ENCODE measurements at places on chromosomes 6 and 20.

GRCh38 chr6:115767931-115768330 is 292.8 kb downstream of the FRK start:
- no peak for DNase-seq

- DNase-seq: no peak
These were observed 137.8 kb downstream of the CENPW start for GRCh38 chr6:126477678-126478077.

- DNase-seq: peak; percentile 40
These were observed 1.7 kb downstream of the LOC128125822 start for GRCh38 chr6:63573899-63574553.

DNA sequence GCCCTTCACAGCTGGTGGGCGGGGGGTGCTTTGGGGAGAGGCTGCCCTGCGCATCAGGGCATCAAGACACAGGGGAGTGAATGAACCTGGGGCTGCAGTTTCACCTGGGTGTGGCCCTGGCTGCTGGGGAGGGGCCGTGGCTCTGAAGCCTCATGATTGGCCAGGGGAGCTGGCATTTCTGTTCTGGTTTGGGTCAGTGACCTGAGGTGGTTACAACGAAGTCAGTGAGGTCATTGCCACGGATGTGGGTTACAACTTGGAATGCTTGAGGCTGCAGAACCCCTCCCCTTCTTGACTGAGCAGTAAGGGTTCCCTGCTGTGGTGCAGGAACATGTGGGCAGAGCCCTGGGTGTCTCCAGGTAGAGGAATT is 3.0 kb downstream of the TCEA2 start:
- no peak for DNase-seq

DNA sequence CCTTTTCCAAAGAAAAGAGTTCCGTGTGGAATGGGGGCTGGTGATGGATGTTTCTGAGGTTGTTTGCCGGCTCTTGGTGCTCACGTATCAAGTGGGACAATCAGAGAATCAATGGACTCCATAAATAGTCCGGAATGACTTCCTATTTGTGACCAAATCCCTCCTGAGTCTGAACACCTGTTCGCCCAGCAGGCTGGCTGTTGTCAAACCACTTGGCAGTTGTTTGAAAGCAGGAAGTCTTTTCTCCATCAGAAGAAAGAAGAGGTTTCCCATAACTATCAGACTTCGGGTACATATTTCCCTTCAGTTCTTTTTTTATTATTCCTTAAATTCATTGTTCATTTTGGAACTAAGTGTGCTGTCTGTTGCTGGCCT is 154.7 kb upstream of the RIN2 start:
- DNase-seq: no peak

- DNase-seq: no peak
These were observed 113.9 kb downstream of the FYN start for GRCh38 chr6:111759331-111759835.

- no peak for DNase-seq
These were observed 78.3 kb downstream of the AKAP7 start for GRCh38 chr6:131213501-131213990.

DNA sequence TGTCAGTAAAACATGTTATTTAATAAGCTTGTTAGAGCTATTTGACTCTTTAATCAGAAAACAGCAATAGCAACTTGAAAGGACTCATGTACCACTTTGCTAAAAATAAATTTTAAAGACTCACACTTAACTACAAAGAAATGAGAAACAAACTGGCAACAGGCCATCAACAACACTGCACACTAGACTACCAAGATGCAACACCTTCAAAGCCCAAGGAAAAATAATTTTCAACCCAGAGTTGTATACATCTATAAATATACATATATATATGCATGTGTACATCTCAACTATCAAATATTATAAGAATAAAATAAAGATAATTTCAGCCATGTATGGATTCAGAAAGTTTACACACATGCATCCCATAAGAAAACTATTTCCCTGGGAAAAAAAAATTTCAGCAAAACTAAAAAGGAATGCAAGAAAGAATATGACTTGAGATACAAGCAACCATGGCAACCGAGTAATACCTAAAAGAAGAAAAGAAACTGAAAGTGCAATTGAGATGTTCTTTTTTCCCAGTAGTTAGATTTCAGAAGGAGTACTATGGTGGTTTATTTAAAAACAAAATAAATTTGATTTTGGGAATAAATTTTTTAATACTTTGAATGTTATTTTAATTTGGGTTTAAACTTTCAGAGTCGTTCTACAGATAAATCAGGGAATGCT is 303.8 kb downstream of the UBE3D start:
- DNase-seq: no peak

- no peak for DNase-seq
These were observed 8.4 kb downstream of the SLCO4A1 start for GRCh38 chr20:62650551-62651284.

- DNase-seq: no peak
These were observed 16.2 kb downstream of the PM20D2 start for GRCh38 chr6:89162047-89162371.

DNA sequence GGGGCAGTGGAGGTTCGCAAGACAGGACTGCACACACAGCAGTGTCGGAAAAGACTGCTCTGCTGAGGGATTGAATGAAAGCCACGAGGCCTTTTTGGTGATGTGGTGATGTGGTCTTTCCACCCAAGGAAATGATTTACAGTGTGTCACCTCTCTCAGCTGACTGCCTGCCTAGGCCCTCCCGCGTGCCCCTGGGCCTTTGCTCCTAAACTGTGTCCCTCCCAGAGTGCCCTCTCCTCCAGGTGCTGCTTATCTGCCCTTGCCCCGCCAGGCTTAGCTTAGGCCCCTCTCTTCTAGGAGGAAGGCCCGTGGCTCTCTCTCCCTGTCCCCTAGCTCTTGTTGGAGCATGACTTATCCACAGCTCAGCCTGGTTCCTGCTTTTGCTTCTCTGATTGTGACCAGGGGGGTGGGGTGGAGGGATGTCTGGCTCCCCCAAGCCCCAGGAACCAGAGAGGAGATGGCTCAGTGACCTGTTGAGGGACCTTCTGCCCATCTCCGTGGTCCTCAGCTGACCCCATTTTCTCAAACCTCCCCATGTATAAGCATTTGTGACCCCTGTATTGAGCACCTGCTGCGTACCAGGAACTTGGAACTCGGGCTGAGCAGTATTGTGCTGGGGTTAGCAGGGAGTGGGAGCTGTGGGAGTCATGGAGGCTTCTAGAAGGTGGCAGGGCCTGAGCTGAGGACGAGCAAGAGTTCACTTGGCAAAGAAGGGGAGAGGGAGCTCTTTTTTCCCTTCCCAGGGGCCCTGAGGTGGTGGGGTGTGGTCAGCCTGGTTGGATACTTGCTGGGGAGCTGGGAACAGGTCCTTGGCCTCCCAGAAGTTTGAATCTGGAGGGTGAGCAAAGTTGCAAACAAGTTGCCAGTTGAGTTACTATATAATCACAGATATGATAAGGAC is 2.2 kb downstream of the SRC start:
- DNase-seq: no peak

- no peak for DNase-seq
These were observed 132.0 kb upstream of the PRDM1 start for GRCh38 chr6:105954148-105954547.

GRCh38 chr20:15297059-15297875 is 959.9 kb upstream of the FLRT3 start:
- DNase-seq: no peak

- no peak for DNase-seq
These were observed 407.4 kb upstream of the RGS17 start for GRCh38 chr6:153538491-153538890.

- no peak for DNase-seq
These were observed 947.7 kb upstream of the ADGRB3 start for GRCh38 chr6:67687396-67687795.

DNA sequence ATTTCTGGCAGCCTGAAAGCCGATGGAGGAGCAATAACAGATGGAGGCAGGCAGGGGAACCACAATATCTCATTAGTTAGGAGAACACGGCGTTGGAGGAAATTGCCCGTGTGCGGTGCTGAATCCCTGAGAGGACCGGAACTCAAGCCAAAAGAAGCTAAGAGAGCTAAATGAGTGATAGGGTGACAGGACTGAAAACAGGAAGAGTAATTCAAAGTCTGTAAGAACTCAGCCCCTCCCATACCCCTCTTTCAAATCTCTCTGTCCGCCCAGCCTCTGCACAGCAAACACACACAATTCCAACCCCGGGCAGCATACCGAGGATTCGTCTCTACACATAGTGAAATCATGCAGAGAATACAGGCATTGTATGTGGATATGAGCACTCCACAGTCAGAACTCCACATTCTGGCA is 2.6 kb upstream of the IPCEF1 start:
- no peak for DNase-seq

- DNase-seq: no peak
These were observed 26.0 kb downstream of the ZC3H12D start for GRCh38 chr6:149458806-149459205.

- no peak for DNase-seq
These were observed 141.7 kb upstream of the CARMIL1 start for GRCh38 chr6:25137480-25137879.

GRCh38 chr6:90305800-90306448 is 9.3 kb upstream of the BACH2 start:
- no peak for DNase-seq

DNA sequence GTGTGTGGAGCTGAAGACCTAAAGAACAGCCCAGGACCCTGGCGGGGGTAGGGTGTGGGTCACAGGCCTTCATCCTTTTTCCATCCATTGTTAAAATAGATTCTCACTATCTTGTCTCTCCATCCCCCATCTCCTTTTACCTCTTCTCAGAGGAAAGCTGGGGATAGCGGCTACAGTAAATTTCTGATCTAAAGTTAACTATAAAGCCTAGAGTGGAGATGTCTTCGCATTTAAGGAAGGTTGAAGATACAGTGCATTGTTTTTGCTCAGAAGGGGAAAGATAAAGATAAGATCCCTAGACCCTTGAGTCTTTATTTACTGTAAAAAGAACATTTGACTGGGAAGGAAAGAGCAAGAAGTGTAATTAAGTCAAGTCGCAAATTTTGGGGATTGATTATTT is 8.6 kb downstream of the FOXA2 start:
- no peak for DNase-seq

- DNase-seq: no peak
These were observed 216.3 kb upstream of the FERMT1 start for GRCh38 chr20:6339176-6339575.

DNA sequence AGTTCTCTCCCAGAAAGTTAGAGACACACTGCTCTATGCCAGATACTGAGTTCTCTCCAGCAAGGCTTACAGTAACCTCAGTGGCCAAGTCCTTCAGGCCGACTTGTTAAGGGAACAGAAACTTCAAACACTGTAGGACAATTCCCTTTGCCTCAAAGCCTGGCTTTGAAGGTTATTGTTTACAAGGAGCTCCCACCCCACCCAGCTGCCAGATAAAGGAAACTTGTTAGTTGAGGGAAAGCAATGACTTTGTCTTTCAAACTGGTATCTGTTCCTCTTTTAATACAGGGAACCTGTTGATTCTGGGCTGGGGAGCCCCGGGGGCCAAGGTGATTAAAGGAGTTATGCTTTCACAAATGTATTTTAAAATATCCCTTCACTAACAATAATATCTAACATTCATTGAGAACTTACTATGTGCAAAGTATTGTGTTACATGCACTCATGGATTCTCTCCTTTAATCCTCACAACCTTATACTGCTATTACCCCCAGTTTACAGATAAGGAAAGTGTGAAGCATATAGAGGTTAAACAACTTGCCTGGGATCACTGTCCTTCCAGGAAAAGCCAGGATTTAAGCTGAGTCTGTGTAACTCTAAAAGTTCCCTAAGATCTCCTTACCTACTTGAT is 27.6 kb upstream of the CDKN1A start:
- DNase-seq: no peak

- DNase-seq: peak; percentile 55
These were observed 337 bp downstream of the ESF1 start for GRCh38 chr20:13784271-13784892.

DNA sequence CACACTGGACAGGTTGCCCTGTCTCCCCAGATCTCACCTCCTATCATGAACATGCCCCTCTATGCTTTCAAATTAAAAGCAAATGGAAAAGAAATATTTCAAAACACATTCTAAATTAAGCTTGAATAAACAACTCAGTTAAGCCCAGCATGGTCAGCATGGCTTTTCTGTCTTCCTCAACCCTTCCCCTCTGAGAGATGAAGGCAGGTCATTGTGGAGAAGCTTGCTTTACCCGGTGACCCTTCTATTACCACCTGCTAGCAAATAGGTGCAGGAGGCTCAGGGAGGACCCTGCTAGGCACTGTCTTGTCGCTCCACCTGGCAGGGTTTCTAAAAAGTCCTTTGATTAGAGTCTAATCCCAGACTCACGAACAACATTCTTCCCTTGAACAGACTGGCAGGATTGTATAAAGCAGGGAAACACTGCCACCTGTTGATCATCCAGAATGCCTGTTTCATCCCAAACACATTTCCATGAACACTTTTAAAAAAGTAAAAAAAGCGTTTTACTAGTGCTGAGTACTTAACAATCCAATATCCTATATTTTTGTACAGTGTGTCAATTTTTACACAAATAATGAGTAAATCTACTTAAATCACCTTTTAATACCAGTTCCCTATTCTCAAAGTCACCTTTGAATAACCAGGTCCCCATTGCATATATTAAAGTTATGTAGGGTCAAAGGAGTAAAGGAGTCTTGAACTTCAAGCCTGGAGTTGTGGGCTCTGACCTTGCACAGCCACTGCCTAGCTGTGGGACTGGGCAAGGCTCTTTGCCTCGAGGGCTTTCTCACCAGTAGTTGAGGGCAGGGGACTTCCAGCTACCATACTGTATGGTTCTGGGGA is 75.5 kb downstream of the GPR6 start:
- DNase-seq: peak; percentile 22

DNA sequence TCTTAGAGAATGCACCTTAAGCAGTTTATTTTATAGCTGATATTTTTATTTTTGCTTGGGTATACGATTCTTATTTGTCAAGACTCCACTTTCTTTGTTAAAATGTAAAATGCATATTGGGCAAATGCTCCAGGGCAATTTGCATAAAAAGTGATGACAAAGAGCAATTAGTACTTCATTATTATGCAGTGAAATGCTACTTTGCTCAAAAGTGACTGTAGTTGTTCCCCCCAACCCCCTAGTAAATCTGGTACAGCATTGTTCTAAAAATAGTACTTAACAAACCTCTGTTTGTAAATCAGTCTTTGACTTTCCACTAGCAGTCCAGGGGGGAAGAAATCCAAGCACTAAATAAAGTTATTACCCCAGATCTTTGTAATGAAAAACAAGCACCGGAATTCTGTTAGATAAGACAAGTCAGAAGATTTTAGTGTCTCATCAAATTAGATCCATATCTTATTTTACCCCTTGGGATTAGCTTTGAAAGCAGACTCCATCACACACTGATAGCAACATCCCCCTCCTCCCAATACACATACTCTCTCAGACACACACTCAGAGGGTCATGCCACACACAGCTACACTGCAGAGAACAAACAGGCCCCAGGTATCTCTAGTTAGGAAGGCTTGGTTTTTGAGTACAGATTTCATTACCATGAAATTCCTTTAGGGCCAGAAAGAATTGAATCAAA is 32.9 kb upstream of the BACH2 start:
- no peak for DNase-seq

DNA sequence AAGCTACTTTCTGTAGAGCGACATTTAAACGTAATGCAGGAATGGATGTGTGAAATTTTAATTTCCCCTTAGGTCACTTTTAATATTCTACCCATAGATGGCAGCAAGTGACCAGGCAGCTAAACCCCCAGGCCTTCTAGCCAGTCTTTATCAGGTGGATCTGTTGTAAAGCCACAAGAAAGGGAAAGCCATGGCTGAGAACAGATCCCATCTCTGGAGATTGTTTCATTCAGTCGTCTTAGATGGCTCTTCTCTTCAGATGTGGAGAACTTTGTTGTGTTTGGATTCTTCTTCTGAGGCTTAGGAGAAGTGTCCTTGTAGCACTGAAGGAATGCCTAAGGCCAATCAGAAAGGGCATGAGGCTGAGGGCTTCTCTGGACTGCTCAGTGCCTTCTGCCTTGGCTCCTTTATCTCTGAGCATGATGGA is 15.8 kb upstream of the RNF182 start:
- peak; percentile 52 for DNase-seq
